MCF 10A (cell line): ENCODE measurements at places on chromosomes 7 and 10. TPM values are rescaled to one million over a fixed set of nuclear protein-coding genes. Genes with fewer than 3 reads are reported as not detected.

The SDK1 gene
- total RNA-seq: 1.5 and 3.3 TPM in 2 replicates

The TUBB8 gene
- not detected in 2 replicates for total RNA-seq

The C10orf105 gene
- not detected in 2 replicates for total RNA-seq

The MNX1 gene
- total RNA-seq: 0.42 and 0.47 TPM in 2 replicates

The WDR86 gene
- total RNA-seq: not detected in 2 replicates

The RELN gene
- total RNA-seq: not detected in 2 replicates

The AIFM2 gene
- total RNA-seq: 19.2 and 21.9 TPM in 2 replicates

The SFRP4 gene
- not detected in 2 replicates for total RNA-seq

The SFXN3 gene
- 39.4 and 55.2 TPM in 2 replicates for total RNA-seq
